A673 (cell line): ENCODE measurements at places on chromosomes 7 and 10.

DNA sequence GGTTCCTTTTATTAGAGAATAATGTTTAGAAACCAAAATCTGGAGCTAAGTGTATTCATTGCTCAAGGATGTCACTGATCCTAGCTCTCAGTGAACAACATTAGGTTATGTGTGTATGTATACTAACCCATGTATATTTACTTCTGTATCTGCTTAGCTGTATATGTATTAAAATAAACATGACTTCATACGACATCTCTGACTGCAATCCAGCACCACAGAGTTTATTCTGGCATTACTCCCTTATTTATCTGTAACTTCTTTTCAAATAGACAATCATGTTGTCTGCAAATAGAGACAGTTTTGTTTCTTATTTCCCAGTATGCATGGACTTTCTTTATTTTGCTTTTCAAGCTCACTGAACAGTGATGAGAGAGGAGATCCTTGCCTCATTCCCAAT, 441.0 kb upstream of the NFE2L3 start:
- DNase-seq: no peak

- no peak for DNase-seq
Observed at GRCh38 chr10:103545771-103546281, 52.3 kb downstream of the NEURL1 start.

DNA sequence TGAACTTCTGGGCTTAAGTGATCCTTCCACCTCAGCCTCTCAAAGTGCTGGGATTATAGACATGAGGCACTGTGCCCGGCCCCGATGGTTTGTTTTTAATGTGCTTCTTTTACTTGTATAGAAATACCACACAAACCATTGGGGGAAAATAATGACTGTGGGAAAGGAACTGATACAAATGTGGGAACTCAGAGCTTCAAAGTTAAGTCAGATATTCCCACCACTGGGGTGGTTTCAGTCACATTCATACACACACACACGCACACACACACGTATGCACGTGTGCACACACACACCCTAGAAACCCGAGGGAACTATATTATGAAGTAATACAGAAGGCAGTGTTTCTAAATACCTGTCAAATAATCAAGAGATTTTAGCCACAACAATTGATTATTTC, 17.0 kb downstream of the CPA4 start:
- no peak for DNase-seq

- DNase-seq: no peak
Observed at GRCh38 chr7:99782012-99782953, 1.7 kb downstream of the CYP3A4 start.

GRCh38 chr7:1121886-1122831, 34.2 kb downstream of the GPER1 start:
- DNase-seq: peak; percentile 45

DNA sequence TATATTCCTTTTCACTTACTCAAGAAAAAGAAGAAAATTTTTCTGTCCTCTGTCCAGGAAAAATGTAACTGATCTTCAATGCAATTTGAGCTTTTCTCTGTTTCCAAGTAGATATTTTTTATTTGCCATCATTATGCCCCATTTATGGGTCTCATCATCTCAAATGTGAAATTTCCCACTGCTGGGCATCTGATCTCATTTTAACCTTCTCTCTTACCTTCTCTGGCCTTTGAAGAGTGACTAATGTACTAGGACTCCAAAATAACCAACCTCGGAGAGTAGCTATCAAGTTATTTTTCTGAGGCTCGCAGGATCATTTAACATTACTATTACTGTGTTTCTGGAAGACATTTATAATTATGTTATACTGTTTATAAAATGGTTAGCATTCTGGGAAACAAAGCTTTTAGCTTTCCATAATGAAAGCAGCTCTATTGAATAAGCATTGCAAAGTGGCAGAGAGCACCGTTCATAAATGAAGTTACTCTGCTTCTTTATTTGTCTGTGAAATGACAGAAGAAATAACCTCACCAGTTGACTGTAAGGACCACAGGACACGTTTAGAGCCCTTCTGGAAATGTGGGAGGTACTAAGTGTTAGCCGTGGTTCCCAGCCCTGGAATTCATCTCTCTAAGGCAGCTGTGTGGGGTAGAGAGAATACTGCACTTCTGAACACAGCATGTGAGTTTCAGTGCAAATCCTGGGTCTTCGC, 33.3 kb upstream of the NMT2 start:
- no peak for DNase-seq

DNA sequence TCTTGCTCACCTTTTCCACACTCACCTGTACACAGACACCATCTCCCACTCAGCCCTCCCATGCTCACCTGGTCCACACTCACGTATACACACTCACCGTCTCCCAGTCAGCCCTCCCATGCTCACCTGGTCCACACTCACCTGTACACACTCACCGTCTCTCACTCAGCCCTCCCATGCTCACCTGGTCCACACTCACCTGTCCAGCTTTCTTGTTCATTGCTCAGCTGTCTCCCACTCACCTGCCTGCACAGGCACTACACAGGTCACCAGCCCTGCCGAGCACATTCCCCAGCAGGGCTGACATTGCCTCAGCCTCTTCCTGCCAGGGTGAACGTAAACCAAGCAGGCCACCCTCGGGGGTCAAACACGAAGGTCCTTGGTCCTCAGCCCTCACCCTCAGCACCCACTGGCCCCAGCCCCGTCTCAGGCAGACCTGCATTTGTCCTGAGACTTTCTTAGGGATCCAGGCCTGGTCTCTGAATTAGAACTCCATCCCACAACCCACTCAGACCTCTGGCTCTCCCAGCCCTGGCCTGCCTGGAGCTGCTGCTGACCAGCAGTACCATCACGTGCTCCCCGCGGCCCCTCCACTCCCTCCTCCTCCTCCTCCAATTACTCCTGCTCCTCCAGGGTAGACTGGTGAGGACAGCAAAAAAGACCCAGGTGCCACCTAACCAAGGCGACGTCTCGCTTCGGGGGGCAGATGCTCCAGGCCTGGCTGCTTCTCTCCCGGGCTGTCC, 12.8 kb upstream of the DNAAF5 start:
- DNase-seq: no peak

DNA sequence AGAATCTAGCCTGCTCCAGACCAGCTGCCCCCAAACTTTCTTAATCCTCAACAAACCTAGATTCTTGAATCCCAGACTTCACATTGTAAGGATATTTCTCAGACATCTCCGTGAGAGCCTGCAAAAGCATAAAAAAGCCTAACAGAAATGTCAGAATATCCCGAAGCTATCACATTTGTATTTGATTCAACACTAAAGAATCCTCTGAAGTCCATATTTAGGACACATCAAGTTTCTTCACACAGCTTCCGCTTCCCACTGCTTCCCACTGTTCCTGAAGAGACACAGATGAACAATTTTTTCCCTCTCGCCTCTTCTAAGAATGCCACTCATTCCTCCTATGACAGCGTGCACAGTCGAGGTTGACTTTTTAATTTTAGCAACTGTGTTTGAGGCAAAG, 396.2 kb upstream of the IGFBP3 start:
- no peak for DNase-seq

DNA sequence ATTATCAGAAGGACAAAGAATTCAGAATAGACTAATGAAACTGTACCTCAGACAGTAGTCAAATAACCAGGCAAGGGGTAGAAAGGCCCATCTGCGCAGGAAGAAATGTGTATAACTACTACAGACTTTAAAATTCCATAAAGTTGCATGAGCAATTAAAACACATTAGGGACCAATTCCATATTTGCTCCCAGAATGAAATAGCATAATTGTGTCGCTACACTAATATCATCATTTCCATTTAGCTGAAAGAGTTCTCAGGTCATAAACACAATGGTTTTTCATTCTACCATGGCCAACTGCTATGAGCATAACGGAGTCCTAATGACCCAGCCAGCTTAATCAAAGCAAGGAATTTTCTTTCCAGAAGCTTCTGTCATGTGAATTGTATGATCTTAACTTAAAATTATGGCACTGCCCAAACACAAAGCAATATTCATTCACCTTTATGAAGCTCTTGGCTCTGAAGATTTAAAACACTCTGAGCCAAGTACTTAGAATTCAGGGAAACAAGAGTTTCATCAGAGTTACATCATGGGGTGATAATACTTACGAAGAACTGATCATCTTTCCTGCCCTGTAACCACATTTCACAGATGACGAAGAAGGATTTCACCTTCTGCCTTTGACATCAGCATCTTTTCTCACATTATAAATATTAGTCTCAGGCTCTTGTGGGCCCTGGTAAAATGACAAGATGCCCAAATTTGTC, 98.1 kb upstream of the DOCK1 start:
- DNase-seq: no peak

DNA sequence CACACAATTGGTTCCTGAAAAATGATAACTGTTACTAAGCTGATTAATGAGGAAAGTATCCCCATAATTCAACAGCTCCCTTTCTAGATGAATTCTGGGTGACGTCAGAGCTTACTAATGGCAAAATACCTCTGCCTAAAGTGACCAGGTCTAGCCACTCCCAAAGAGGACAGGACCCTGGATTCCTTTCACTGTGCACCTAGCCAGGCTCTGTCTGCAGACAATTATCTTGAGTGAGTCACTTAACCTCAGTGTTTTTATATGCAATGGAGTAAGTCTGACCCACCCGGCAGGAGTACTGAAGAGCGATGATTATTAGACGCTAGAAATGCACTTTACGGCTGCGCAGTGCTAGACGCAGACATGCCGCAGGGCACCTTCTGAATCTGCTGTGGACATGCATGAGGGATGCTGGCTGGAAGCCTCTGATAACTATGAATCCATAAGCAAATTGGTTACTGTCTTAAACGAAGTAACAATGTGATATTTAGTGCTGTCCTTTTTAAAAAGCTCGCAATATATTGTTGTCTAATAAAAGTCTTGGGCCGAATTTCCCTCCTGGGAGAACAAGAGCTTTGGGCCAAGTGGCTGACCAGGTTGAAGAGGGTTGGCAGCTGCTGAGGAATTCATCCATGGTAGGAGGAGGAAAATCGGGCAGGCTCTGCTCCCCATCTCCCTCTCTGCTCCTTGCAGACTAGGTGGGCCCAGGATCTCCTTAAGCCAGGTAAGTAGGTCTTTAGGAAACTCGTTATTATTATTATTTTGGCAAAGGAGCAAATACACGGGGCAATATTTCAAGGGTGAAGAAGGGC, 4.6 kb upstream of the INPP5A start:
- no peak for DNase-seq

GRCh38 chr10:17787087-17787961, 21.8 kb upstream of the MRC1 start:
- peak; percentile 96 for DNase-seq

- DNase-seq: no peak
Observed at GRCh38 chr7:143408686-143409561, at the start of gene EPHA1. TSS of gene EPHA1 (minus strand) at chr7:143408856. CDS start at chr7:143408805, 51 bp downstream.

- DNase-seq: no peak
Observed at GRCh38 chr7:100576384-100576993, 2.8 kb upstream of the SAP25 start.

DNA sequence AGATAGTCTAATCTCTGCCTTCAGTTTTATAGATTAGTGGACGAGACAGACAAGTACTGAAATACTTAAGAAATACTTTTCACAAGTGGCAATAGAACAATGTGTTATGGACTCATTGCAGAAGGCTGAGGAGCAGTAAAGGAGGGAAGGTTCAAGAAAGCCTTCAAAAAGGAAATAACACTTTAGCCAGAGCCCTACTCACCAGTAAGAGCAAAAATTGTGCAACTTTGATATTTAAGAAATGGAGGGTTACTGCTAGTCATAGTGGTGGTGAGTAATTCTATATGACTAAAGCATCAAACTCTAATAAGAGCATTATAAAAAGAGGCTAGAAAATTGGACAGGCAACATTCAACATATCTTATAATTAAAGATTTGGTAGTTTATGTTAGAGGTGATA, 28.8 kb downstream of the PTPN12 start:
- no peak for DNase-seq

DNA sequence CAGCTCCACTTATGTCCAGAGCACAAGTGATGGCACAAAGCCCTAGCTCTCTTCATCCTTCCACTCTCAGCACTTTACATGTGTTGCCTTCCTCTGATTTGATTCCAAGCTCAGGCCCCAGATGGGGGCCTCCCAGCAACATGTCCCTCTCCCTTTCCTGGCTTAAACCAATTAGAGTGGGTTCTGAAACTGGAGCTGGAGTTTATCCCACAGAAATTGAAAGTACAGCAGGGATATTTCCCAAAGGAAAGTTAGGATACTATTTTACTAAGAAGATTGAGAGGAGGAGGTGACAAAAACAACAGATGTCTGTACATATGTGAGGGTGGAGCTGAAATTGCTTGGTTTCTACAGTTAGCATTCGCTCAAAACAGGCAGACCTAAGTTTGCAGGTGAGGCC, 724.6 kb downstream of the AUTS2 start:
- no peak for DNase-seq

GRCh38 chr7:108808549-108809266, 239.0 kb downstream of the DNAJB9 start:
- DNase-seq: no peak

DNA sequence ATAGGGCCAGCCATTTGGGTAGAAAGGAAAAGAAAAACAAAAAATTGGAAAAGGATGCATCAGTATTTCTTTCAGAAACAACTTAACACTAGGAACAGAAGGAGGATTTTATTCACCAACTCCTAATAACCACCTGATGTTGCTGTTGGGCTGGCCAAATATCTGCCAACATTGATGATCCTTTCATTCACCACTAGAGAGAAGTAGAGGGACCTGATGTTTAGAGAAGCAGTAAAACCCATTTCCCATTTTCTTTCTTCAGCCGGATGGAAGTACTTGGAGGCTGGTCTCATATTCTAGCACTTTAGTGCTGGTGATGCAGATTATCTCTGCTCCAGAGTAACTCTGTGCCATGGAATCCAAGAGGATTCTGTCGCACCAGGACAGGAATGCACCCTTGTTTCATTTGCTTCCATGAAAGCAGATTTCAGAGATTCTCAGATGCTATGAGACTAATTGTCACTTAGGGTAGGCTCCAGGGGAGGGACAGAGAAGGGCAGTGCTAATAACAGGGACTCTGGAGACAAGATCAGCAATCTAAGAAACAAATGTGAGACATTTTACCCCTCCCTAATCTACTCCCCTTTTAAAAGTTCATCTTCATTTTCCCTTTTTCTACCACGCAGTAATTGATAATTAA, 3.1 kb downstream of the KLLN start:
- DNase-seq: peak; percentile 84

GRCh38 chr10:131121511-131122035, 189.9 kb downstream of the TCERG1L start:
- no peak for DNase-seq

GRCh38 chr7:50835156-50835555, 52.5 kb upstream of the GRB10 start:
- DNase-seq: no peak

DNA sequence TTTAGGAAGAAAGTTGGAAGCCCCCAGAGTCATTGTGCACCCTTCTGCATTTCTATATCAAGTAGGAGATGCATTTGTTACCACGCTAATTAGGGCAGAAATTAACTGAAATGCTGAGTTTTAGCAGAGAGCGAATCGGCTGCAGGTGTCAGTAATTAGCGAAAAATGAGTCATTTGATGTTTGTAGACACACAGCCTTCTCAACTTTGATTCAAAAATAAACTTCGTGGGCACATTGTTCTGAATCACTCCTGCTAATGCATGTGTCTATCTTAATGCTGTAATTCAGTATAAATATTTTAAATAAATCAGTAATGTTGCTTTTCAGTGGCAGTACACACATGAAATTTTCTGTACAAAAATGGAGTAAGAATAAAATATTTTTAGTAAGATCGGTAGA, 109.5 kb upstream of the CARD11 start:
- no peak for DNase-seq
